ENCODE measurements at places on chromosomes 1 and 21. TPM values are rescaled to one million over a fixed set of nuclear protein-coding genes. Genes with fewer than 3 reads are reported as not detected.

The FCN3 gene
- not detected for total RNA-seq

The SPATA21 gene
- total RNA-seq, result 0.36 TPM

The MRPL9 gene
- total RNA-seq, result 93.6 TPM

The ST7L gene
- 30.1 TPM for total RNA-seq

The PCBP3 gene
- 3.0 TPM for total RNA-seq

The GPBP1L1 gene
- 176 TPM for total RNA-seq

The CD48 gene
- 213 TPM for total RNA-seq

The PTPN7 gene
- total RNA-seq, result 196 TPM

The HSD3B1 gene
- not detected for total RNA-seq

The TMEM269 gene
- total RNA-seq, result 0.33 TPM

The TSSK3 gene
- total RNA-seq, result 3.7 TPM

The RYR2 gene
- 0.38 TPM for total RNA-seq

The GUCA2B gene
- not detected for total RNA-seq

The LIPI gene
- total RNA-seq, result not detected

The CD1E gene
- not detected for total RNA-seq

The WNT4 gene
- not detected for total RNA-seq

The LCE6A gene
- total RNA-seq, result not detected

GRCh38 chr1:156643049-156643777 lies 1.3 kb downstream of the BCAN start:
- DNase-seq, result no peak

DNA sequence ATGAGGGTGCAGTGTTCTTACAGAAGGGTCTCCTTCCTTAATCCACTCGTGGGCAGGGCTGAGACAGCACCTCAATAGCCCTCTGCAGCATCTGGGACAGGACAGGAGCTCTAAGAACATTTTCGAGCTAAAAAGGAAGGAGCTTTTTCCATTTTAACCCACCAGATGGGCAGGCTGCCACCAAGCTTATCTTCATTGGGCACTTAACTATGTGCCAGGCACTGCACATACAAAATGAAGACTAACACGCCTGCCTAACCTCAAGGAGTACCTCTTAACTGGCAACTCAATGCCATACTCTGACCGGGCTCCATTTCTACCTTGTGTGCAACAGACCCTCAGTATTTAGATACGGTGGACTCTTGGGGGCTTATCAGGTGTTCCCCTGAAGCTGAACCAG lies 48.2 kb downstream of the SSBP3 start:
- no peak for DNase-seq

GRCh38 chr1:117261424-117261785 lies 50.7 kb upstream of the VTCN1 start:
- DNase-seq, result no peak

GRCh38 chr1:29586215-29586614 lies 349.9 kb downstream of the PTPRU start:
- DNase-seq, result no peak

DNA sequence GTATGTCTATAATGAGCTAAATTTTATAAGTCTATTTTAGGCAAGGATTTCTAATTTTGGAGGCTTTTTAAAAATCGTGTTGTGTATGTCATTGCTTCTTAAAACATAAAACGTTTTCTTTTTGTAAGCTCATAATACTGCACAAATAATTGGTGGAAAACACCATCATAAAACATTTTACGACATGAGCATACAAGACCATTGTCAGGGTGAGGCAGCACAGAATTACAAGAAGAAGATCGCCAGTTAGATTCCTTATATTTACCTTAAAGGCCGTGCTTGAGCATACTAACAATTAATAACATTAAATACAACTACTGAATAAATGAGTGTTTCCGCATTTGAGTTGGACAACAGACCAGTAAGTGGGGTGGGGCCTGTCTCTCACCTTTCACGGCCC lies 19.1 kb upstream of the LMX1A start:
- no peak for DNase-seq

DNA sequence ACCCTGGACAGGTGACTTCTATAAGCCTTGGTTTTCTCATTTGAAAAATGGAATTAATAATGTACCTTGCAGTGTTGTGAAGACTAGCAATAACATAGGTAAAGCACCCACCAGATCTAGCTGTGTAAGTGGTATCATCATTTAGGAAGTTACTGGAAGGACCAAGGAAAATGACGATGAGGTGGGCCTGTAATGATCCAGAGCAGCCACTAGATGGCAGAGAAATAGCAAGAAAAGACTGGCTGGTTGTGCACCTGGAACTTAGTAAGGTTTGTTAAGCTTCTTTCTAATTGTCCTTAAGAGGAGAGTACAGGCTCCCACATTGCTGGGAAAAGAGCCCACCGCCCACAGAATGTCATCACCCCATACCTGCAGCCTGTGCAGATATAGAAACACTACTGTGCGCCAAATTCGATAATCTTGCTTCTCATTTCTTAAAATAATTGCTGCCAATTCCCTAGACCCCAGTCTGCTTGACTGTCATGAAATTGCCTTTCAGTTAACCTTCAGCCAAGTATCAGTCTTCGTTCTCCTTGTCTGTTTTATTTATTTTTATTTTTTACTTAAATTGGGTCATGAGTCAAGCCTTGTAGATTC lies 37.2 kb downstream of the WNT4 start:
- no peak for DNase-seq

DNA sequence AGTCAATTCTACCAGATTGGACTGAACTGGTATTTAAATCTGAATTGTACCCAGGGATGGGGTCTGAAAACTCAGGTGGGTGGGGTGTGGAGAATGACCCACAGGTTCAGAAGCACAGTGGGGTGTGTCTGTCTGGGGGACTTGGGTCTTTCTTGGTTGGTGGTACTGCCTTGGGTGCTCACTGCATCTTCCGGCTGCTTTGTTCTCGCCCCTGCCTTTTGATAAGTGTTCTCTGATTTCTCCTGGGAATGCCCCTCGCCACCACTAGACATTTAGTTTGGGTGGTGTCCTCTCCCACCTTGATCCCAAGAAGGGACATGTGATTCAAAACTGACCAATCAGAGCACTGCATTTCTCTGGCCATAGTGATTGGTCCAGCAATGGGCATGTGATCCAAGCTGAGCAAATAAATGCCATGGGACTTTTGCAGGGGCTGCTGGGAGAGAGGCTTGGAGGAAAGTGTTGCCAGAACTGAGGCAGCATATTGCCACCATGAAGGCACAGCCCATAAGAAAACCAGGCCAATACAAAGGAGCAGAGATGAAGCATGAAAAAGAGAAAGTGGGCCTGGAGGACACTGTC lies 270.5 kb downstream of the NPHP4 start:
- DNase-seq, result no peak

GRCh38 chr1:184482136-184482535 lies 95.3 kb downstream of the C1orf21 start:
- DNase-seq, result no peak

DNA sequence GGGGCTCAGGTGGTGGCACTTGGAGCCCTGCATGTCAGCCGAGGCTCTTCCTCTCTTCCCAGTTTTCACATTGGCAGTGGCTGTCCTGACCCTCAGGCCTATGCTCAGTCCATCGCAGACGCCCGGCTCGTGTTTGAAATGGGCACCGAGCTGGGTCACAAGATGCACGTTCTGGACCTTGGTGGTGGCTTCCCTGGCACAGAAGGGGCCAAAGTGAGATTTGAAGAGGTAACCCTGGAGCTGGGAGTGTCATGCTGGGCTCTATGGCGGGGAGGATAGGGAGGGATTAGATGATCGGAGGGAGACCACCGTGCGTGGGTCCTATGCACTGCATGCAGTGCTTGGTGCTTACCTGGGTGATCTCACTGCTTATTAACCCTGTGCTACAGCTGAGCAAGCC lies 13.5 kb downstream of the AZIN2 start:
- no peak for DNase-seq

DNA sequence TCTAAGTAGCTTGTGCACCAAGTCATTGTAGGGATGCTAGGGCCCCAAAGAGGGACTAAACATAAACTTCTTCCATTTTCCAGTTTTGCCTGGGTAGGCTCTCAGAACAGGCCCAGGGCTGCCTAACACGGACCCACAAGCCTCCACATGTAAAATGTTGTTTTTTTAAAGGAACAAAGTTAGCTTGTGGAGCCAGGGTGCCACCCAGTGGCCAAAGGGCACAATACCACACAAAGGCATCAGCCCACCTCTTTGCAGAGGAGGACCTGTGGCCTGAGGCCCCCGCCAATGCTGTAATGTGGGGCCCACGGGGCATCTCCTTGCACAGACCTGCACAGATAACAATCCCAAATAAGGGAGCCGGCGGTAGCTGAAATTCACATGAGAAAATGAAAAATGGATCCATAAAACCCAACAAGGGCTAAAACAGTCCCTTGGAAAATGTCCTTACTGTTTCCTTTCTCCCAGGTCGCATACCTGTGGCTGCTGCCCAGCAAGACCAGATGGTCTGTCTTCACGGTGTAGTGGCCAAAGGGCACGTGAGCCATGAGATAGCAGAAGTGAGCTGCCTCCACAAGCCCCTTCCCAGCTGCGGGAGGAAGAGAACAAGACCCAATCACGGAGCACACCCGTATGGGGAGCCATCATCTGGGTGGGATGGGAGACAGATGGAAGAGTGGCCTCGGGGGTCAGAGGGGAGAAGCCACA lies 23.8 kb downstream of the SEC16B start:
- DNase-seq, result peak; percentile 14

DNA sequence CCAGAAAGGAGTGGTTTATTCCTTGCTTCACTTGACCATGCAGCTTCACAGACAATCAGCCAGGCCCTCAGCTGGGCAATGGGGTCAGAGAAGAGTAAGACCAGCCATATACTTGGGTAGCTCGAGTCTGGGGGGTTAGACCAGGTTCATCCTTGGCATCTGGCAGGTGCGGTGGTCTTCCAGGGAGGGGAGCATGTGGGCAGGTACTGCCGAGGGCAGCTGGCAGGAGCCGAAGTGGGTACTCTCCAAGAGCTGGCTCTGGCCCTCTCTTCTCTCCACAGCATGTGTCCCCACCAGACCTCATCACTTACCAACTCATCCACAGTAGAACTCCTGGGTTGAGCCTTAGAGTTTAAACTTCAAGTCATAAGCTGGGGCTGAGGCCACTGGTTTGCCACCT lies 156.8 kb downstream of the FOXD2 start:
- no peak for DNase-seq

GRCh38 chr1:45329445-45329844 lies 2.8 kb downstream of the HPDL start:
- no peak for DNase-seq

- DNase-seq, result peak; percentile 64
Observed at GRCh38 chr1:20185834-20186782, at the start of the genes PLA2G2C and UBXN10. Gene PLA2G2C, minus strand, starts transcription at chr1:20186518. Its CDS starts 9,155 bp downstream, at chr1:20177363. Gene UBXN10, plus strand, starts transcription at chr1:20186096. Its CDS starts 4,466 bp downstream, at chr1:20190562.
